ENCODE measurements at places on chromosomes 2 and 18.

DNA sequence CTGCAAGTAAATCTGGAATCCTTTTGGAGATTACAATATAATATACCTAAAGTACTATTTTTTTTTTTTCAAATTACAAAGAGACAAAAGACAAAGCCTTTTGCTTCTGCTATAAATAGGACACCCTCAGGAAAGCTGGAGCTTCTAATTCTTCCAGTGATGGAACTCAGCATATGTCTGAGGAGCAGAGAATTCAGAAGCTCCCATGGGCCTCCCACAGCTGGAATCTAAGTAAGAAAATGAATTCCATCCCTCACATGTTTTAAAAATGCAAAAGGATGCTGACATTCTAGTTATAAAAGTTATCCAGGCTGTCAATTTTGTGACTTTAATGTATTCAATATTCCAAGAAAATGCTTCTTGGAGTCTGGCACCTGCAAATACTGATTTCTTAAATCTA, 571.3 kb upstream of the LRRTM4 start:
- no peak for DNase-seq

DNA sequence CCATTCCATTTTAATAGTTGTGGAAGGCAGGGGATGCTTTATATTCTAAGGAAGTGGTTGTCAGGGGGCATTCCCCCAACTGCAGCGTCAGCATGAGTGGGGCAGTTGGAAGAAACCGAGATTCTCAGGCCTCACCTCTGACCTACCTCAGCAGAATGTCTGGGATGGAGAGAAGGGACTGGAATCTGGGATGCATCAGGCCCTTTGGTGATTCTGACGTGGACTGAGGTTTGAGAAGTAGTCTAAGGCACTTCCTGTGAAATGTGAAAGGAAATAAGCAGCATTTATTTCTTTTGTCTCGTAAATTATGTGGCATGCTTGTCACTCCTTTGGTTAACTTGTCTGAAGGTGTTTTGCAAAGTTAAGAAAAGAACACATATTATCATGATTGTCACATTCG, 540.7 kb upstream of the NETO1 start:
- DNase-seq, result no peak

GRCh38 chr2:31334311-31335026, 80.1 kb downstream of the XDH start:
- DNase-seq, result no peak

GRCh38 chr2:201643216-201643890, at the start of gene TMEM237:
Gene TMEM237, minus strand, starts transcription at chr2:201643503. Its CDS starts 103 bp downstream, at chr2:201643400.
- DNase-seq, result peak; percentile 84

Data from SK-N-SH (cell line).